ENCODE measurements at places on chromosomes 4 and X. TPM values are rescaled to one million over a fixed set of nuclear protein-coding genes. Genes with fewer than 3 reads are reported as not detected.
A peak's percentile ranks its signal among the peaks of the same experiment; 100 is the strongest.

DNA sequence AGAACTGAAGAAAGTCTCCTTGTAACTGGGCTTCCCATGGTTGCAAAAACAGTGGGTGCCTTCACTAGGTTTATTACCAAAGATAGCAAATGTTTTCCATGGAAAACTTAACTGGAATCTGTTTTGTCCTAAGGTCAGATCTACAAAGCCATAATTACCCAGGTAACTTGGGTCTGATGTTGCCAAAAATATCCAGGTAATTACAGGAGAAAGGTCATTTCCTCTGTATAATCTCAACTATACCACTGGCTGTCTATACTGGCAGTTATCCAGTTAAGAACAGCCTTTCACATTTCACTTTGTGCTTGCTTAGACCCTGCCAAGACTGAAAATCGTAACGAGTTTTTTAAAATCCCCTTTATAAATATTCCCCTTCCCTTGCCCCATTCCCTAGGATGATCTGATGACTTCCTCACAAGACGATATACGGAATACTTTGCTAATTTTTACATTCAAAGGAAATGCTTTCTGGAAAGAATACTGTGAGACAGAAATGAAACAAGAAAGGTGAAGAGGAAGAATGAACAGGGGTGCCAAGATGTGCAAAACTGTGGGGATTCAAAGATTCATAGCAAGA lies 105.5 kb downstream of the MAML3 start:
- no peak for DNase-seq

CRMP1 gene
- 0.55 TPM for total RNA-seq

ZNF718 gene
- total RNA-seq = 4.9 TPM

RBM46 gene
- not detected for total RNA-seq

- DNase-seq = no peak
Measured at GRCh38 chrX:39195156-39195555, 393.9 kb downstream of the MID1IP1 start.

- DNase-seq = no peak
Measured at GRCh38 chr4:189779281-189779980, 161.2 kb upstream of the FRG1 start.

GRCh38 chrX:9983846-9984245 lies 16.7 kb downstream of the CLDN34 start:
- DNase-seq = no peak

DCLK2 gene
- 11.6 TPM for total RNA-seq

CFAP299 gene
- total RNA-seq = not detected

- DNase-seq = peak; percentile 74
Measured at GRCh38 chr4:94406668-94407437, 44.9 kb upstream of the PDLIM5 start.

PAGE2B gene
- total RNA-seq = not detected

DNA sequence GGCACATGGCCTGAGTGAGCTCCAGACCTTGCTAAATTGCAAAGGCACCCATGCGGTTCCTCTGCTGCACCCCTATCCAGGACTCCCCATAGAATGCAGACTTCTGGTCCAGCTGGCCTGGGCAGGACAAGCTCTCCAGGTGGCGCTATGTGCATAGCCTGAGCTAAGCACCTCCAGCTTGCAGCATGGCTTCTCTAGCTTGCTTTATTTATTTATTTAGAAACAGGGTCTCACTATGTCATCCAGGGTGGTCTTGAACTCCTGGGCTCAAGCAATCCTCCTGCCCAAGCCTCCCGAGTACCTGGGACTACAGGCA lies 5.5 kb upstream of the WFS1 start:
- peak; percentile 57 for DNase-seq

NALF2 gene
- not detected for total RNA-seq

GRCh38 chr4:185080545-185080944 lies 62.3 kb downstream of the HELT start:
- DNase-seq = no peak

CDS1 gene
- 37.3 TPM for total RNA-seq

GRCh38 chrX:19280636-19281035 lies 63.1 kb upstream of the PDHA1 start:
- no peak for DNase-seq

- no peak for DNase-seq
Measured at GRCh38 chrX:136203438-136203837, 47.8 kb downstream of the MAP7D3 start.

DNA sequence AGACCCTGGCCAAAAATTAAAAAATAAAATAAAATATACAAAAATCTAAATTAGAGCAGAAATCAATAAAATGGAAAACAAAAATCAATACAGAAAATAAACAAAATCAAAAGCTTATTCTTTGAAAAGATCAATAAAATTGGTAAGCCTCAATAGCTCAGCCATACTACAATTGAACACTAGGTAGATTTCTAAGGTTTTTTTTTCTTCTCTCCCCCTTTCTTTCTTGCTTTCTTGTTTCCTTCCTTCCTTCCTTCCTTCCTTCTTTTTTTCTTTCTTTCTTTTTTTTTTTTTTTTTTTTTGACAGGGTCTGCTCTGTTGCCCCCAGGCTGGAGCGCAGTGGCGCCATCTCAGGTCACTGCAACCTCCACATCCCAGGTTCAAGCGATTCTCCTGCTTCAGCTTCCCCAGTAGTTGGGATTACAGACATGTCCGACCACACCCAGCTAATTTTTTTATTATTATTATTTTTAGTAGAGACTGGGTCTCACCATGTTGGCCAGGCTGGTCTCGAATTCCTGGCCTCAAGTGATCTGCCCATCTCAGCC lies 23.4 kb upstream of the PPP3CA start:
- no peak for DNase-seq

DNA sequence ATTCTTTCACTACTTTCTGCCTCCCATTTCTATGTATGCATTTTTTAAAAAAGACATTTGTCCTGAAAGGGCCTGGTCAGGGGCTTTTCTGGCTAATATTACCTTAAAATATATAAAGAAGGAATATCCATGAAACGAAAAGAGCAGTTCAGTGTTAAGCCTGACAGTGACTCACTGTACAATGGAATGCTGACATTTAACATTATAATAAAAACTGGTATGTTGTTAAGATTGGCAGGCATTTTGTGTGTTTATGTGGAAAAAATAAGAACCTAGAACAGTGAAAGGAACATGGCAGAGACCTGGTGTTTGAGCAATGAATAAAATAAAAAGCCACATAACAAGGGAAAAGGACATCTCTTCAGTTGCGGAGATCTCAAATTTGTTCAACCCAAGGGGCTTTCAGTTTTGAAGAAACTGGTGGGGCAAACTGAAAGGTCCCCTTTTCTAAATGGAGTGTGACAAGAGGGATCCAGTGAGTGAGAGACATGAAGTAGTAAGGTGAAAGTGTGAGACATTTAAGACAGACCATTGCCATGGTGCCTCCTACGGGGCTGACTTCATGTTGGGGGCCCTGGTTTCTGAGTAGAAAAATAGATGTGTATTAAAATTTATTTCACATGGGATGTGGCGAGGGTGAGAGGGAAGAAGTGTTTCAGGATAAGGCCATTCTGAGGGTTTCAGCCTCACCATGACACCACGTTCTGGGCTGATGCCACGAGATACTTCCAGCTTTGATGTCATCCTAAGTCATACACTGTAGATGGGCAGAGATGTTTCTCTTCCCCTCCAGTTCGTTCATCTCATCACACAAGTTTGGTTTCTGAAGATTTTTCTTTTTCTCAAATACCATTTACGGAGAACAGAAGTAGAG lies 324.9 kb downstream of the PPP3CA start:
- DNase-seq = no peak

DNA sequence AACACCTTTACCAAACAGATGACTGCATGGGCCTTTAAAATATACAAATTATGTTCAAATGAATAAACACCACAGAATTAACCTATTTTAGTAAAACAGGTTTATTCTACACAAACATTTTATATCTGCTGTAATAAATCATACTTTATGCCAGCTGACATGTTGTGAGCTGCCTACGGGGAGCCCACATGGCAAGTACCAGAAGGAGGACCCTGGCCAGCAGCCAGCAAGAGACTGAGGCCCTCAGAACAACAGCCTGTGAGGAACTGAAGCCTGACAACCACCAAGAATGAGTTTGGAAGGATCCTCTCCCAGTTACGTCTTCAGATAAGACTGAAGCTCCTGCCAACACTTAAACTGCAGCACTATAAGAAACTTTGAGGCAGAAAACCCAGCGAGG lies 377.0 kb downstream of the PDGFC start:
- DNase-seq = peak; percentile 25

DNA sequence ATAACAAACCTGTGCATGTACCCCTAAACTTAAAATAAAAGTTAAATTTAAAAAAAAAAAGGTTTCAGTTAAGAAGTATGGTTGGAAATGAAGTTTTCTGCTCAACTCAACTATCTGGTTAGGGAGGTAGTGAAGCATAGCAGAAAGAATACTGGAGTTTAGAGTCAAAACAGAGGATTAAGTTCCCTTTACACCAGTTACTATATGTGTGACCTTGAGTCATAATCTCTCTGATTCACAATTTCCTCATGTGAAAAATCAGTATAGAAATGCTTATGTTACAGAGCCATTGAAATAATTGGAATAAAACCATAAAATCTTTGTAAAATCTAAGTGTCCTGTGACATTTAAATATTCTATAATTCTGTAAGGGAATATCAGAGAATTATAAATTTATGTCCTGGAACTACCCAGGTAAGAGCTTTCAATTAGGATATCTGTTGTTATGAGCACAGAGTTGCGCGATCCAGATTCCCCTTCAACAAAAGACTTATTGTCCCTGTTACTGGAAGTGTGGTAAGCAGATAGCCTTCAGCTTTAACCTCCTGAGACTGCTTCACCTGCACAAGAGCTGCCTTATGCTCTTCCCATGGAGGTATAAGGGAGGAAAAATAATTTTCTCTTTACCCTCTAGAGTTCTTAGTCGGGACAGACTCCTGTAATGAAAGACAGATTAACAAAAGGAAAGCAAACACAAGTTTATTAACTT lies 203.8 kb upstream of the NRK start:
- no peak for DNase-seq

DNA sequence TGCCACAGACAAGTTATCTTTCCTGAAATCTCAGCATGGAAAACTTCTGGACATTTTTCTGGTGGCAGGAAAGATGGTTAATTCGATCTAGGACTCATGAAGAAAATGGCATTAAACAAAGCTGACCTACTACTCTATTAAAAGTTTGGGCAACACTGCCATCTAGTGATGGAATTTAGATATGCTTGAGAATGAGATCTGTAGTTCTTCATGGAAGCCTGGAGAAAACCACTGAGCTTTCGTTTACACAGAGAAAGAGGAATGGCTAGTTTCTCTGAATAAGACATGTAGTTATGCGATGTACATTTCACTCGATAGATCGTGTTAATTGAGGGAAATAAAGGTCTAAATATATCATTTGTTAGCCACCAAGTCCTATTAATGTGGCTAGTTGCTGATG lies 51.7 kb upstream of the CHRDL1 start:
- DNase-seq = no peak

FAAH2 gene
- 12.0 TPM for total RNA-seq

NUDT9 gene
- 22.5 TPM for total RNA-seq

GRCh38 chr4:48767055-48767929 lies 12.8 kb downstream of the FRYL start:
- DNase-seq = no peak

DNA sequence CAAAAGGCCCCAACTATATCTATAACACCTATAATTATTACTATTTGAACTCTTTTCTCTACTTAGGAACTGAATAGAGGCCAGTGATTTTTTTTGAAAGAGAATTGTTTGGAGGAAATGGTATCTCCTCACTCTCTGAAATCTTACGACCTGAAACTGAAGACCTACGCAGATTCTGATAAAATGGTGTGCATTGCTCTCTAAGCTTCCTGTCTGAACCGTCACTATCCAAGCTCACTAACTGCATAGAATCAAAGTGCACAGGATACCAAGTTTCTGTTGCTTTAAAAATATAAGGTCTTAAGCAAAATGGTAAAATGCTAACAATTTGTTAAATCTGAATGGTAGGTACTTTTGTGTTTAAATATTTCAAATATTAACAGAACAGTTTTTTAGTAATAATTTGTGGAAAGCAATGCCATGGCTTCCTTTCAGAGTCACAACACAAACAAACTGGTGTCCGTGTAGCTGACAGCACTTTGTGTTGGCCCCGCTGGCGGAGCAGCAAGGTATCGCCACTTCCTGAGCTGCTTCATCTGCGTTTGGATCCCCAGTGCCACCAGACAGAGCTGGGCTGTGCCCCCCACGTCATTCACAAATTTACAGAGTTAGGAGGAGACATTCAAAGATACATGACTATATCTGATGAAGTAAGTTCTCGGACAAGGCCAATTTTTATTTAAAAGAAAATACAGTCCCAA lies 313.9 kb downstream of the FBXW7 start:
- no peak for DNase-seq

- DNase-seq = no peak
Measured at GRCh38 chr4:89380980-89381379, 73.4 kb upstream of the GPRIN3 start.

GRCh38 chr4:56229947-56230346 lies 157.3 kb downstream of the AASDH start:
- DNase-seq = no peak

DNA sequence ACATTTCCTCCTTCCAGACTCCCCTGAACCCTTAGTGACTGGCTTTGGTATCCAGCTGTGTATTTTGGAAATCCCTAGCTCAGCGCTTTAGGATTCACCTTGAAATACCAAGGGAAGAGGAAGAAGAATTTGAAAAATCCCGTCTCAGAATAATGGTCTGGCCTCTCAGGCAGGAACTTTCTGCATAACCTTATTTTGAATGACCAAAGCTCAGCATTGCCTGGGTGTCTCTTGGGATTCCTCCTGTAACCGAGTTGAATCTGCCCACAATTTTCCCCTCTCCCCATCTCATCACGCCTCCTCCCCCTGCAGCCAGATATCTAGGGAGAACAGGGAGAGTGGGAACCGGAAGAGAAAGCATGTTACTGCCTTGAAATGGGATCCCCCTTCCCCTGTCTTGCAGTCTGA lies 116.2 kb downstream of the SMIM20 start:
- no peak for DNase-seq

BTK gene
- 7.1 TPM for total RNA-seq

NLGN3 gene
- total RNA-seq = not detected

- no peak for DNase-seq
Measured at GRCh38 chrX:132277953-132278614, 58.8 kb upstream of the RAP2C start.

DNA sequence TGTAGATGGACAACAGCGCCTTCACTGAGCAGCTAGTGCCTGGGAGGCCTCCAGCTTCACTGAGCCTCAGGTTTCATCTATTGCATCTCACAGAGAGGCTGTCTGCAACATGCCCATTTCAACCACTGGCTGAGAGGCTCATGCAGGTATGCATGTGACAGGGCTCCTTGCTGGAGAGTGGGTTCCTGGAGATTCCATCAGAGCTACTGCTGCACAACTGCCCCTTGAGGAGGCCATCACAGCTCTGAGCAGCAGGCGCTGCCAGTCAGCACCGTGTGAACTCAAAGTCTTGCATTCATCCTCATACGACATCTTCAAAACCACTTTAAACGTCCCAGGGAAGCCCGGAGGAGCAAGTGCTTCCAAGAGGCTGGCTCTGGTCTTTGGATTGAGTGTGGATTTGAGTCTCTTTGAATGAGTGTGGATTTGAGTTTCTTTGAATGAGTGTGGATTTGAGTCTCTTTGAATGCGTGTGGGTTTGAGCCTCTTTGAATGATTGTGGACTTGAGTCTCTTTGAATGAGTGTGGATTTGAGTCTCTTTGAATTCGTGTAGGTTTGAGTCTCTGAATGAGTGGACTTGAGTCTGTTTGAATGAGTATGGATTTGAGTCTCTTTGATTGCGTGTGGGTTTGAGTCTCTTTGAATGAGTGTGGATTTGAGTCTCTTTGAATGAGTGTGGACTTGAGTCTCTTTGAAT lies 8.7 kb downstream of the P2RY8 start:
- no peak for DNase-seq

Measured in transverse colon (tissue), 4 donors.